Left colon (tissue), 2 donors: ENCODE measurements at places on chromosomes 6 and 20.

GRCh38 chr6:168756009-168756634, 315.1 kb downstream of the SMOC2 start:
- no peak for DNase-seq

DNA sequence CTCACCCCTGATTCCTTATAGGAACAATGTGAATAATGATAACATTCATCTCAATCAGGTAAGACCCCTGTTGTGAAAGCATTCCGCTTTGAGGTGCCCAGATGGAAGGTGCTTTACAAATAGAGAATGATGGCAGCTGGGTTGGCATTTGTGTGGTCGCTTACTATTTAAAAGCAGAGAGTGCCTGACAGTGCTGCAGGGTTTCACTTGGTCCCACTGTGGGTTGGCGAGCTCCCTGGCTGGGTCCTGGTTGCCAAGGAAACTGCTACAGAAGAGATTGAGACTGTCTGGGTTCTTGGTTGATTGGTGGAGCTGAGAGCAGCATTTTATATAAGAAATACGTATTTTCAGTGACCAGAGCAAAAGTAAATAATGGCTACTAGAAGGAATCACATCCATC, 207.2 kb upstream of the KCNQ5 start:
- no peak for DNase-seq

DNA sequence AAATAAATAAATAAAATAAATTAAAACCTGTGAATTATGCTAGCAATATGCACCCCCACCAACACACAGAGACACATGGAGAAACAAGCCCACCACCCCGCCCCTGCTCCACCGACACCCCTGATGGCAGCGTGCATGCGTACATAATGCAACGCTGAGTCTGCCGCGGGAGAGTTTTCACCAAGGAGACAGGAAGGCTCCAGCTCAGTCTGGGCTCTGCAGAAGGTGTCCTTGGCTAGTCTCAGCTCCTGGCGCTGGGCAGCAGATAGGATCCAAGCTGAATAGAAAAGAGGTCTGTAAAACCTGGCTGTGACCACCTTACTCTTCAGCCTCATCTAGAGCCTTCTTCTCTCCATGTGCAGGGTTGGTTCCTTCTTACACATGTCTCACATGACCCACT, 26.5 kb upstream of the HECA start:
- DNase-seq = no peak

GRCh38 chr6:54719633-54720032, 126.9 kb upstream of the FAM83B start:
- no peak for DNase-seq

- peak; percentile 74 for DNase-seq
Observed at GRCh38 chr6:136962661-136963060, 40.6 kb downstream of the SLC35D3 start.

- DNase-seq = no peak
Observed at GRCh38 chr6:109738667-109739066, 47.6 kb downstream of the FIG4 start.

DNA sequence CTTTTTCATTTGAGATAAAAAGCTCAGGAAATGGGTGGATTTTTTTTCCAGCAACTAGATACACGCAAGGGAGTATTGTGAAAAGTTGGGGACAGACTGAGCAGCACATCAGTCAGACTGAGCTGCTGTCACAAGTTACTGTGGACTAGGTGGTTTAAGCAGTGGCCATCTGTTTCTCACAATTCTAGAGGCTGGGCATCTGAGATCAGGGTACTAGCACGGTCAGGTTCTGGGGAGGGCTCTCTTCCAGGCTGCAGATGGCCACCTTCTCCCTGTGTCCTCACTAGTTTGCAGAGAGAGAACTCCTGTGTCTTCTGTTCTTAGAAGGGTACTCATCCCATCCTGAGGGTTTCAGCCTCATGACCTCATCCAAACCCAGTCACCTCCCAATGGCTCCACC, 178.3 kb downstream of the SYNDIG1 start:
- DNase-seq = no peak

- DNase-seq = no peak
Observed at GRCh38 chr6:132648356-132648755, 10.6 kb downstream of the TAAR1 start.

DNA sequence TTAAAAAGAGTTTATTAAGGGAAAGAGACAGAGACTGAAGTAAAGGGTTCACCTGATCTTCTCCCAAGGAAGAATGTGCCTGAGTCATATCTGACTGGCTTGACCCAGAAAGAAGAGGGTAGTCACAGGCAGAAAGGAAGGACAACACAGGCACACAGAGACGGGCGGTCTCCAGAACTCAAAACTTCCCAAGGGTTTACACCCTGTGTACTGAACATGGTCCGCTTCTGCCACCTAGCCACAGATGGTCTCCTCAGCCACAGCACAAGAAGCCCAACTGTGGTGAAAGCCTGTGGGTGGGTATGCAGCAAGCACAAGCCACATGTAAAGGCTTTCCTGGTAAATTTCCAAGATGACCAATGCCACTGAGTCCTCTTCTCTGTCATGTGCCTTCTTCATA, 17.2 kb downstream of the UNC5CL start:
- DNase-seq = no peak

DNA sequence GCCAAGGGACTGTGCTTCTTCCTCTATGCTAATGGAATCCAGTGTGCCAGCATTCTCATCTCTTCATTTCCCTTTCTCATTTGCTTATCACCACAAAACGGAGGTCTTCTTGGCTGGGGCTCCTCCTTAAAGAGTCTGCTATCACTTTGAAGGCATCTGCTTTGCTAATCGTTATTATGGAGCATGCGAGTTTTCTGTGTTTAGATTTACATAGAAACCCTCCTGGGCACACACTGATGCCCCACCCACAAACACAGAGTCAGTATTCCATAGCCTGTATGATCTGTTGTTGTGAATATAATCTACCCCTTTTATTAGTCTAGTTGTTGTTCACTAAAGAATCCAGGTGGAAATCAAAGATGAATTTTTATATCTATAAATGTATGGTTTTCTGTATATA, 83.4 kb upstream of the XRN2 start:
- DNase-seq = no peak

DNA sequence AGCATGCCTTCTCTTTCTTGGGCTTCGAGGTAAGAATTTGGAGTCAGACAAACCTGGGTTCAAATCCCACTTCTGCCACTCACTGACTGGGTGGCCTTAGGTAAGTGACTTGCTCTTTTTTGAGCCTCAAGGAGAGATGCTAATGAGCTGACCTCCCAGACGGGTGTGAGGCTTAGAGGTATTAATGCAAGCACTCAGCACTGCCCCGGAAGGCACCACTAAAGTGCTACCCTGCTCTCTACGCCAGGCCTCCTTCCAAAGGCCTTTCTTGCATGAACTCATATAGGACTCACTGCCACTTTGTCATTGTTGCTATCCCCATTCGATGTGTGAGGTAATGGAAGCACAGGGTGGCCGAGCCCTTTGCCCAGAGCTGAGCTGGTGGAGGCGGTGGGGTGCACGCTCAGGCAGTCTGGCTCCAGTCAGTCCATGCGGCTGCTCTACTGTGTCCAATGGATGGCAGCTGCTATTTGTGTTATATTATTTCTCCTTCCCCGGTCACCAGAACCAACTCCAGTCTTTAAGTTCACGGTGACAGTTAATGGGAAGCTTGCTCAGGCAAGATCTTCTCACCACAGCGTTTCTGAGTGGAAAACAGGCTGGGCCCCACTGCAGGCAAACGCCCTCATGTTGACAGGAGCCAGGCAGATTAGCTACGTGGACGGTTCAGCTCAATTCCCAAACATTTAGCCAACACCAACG, 55.2 kb upstream of the MLN start:
- DNase-seq = no peak

- peak; percentile 25 for DNase-seq
Observed at GRCh38 chr6:148999929-149000468, 253.2 kb downstream of the UST start.

- no peak for DNase-seq
Observed at GRCh38 chr6:157376241-157376640, 4.7 kb upstream of the ZDHHC14 start.

DNA sequence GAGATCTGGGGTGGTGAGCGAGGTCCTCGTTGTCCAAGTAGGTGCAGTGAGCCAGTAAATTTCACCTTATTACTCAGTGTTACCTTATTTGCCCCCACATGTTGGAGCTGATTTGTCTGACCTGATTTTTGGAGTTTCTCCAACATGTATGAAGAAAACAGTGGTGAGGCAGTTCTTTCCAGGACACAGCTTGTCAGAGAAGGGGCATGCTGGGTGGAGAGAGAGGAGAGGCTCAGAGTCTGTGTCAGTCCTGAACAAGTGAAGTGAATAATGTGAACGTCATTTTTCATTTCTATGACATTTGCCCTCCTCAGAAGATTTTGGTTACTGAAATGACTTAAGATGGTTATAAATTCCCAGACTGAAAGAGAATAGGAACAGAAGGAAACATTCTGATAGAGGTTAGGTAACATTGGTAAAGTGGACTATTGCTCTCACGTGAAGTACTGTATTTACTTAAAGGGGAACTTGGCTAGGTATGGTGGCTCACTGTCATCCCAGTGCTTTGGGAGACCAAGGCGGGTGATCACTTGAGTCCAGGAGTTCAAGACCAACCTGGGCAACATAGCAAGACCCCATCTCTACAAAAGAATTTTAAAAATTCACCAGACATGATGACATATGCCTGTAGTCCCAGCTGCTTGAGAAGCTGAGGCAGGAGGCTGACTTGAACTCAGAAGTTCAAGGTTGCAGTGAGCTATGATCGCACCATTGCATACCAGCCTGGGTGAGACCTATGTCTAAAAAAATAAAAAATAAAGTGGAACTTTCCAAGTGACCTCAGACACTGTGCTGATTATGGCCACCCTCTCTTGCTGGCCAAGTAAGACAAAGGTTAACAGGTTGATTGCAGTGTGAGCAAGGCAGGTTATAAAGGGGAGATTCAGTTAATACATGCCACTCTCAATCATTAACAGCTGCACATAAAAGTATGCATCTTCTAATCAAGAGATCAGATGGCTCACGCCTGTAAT, 184.3 kb downstream of the EDN1 start:
- DNase-seq = no peak

- DNase-seq = no peak
Observed at GRCh38 chr6:149449831-149450678, 34.8 kb downstream of the ZC3H12D start.

- DNase-seq = no peak
Observed at GRCh38 chr6:132751306-132751705, 6.4 kb downstream of the VNN2 start.

DNA sequence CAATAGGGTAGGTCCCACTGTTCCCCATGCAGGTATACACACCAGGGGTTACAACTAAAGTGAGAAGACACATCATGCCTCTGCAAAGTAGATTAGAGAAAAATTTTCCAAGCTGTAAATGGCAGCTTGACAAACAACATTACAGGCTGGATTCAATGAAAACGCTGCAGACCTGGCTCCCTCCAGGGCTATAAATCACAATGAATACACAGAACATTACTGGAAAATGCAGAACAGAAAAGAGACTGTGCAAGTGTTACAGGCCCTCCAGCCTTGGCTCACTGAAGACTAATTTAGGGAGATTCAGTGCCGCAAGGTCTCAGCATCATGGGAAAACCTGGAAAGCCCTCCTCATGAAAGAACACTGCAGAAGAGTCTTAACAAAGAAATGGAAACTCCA, 207.8 kb downstream of the KHDC1L start:
- DNase-seq = no peak

- no peak for DNase-seq
Observed at GRCh38 chr20:23568320-23568970, at the start of gene CST9L. CST9L (minus strand) TSS chr20:23568484; CDS start chr20:23568450, 34 bp downstream.

- DNase-seq = no peak
Observed at GRCh38 chr6:136890986-136891385, 31.1 kb upstream of the SLC35D3 start.

- DNase-seq = no peak
Observed at GRCh38 chr6:54431466-54431865, 123.2 kb downstream of the TINAG start.

GRCh38 chr20:19275038-19275629, 62.7 kb downstream of the SLC24A3 start:
- peak; percentile 42 for DNase-seq

DNA sequence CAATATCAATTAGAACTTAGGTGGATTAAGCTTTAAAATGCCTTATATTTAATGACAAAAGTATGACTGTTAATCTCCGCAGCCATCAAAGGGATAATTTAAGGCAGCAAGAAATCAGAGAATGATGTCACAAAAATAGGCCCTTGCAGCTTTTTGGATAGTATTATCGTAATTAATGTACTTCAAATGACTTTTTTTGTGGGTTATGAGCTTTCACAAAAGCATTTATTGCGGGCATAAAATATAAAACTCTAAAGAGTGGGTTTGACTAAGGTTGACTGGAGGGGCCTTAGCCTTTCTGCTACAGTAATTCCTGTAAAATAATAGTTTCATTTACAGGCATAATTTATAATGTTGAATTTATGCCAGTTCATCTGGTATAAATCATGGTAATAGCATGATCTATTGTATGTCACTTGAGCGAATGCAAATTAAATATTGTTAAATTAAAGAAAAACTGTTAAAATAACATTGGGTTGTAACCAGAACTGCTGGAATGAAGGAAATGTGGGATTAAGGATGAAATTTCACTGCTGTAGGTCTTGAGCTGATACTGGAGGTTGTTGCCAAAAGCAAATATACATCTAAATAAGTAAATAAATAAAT, 78.5 kb upstream of the ZFP64 start:
- DNase-seq = no peak

DNA sequence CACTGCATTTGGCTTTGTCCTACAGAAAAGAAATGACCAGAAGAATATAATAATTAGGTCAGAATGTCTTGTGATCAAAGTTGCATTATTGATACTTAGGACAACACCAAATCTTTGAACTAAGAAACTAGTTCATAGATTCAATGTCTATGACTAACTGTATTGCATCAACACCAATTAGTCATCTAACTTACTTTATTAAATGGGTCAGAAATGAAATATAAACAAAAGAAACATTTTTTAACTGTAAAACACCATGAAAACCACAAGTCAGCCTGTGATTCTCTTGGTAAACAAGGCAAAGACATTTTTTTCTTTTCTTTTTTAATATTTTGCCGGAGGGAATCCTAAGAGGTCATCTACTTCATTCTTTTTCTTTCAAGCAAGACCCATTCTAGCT, 114.1 kb upstream of the HDDC2 start:
- no peak for DNase-seq

- no peak for DNase-seq
Observed at GRCh38 chr6:22706651-22707050, 137.3 kb downstream of the HDGFL1 start.

- peak; percentile 2 for DNase-seq
Observed at GRCh38 chr20:25270829-25271251, 23.0 kb downstream of the PYGB start.

- no peak for DNase-seq
Observed at GRCh38 chr6:91268941-91269340, 682.1 kb upstream of the MAP3K7 start.
